ENCODE measurements at places on chromosomes 12 and 14.

DNA sequence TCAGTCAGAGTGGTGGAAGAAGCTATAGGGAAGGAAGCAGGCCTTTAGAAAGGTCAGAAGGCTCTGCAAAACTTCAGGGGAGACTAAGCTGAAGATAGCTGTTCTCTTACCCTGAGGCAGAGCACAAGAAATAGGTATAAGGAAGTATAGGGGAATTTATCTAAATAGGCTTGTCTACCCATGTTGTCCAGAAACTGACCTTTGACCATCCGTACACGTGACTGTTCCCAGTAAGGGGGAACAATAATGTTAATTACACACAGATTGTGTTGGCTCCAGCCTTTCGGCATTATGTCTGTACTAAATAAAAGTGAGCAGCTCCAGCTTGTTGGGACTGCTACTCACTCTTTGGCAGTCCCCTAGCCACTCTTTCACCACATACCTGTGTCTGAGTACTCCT lies 59.0 kb downstream of the SLCO1B1 start:
- no peak for DNase-seq

DNA sequence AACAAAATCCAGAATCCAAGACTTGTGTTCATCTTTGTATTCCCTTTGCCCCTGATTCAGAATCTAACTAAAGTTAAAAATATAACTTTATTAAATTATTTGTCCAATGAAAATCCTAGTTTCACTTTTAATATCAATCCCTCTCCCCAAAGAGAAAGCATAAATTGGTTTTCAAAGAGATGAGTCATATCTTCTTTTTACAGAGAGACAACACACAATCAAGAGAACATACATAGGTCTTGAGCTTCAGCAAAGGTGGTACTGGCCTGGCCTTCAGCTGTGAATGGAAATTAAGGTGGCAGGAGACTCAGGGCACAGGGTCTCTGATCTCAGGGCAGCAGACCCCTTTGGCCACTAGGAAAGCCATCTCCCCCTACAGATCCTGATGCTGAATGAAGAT lies 4.3 kb upstream of the ASCL1 start:
- no peak for DNase-seq

GRCh38 chr14:69637503-69638031 lies 26.2 kb downstream of the SUSD6 start:
- DNase-seq: no peak

- DNase-seq: peak; percentile 21
Measured at GRCh38 chr12:74337951-74338350, 199.7 kb upstream of the ATXN7L3B start.

All from urothelium cell line (cell line).